NCI-H774 (cell line): ENCODE measurements at places on chromosomes 11 and 22.

DNA sequence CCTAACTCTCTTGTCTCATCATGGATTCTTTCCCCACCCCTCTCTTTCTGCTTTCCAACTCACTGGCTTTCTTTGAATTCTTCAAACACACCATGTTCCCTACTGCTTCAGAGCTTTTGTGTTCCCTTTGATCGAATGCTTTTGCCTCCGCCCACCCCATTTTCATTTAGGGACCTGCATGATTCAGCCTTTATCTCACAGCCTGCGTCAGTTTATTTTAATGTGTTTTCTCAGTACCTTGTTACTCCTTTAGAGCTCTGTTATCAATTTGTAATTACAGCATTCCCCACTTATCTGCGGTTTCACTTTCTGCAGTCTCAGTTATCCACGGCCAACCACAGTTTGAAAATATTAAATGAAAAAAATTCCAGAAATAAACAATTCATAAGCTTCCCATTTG, 451.3 kb downstream of the METTL15 start:
- no peak for DNase-seq

- no peak for DNase-seq
These were observed 98.7 kb downstream of the NAV2 start for GRCh38 chr11:19811380-19811779.

- DNase-seq, result no peak
These were observed 812.9 kb downstream of the JRKL start for GRCh38 chr11:97202613-97203292.

DNA sequence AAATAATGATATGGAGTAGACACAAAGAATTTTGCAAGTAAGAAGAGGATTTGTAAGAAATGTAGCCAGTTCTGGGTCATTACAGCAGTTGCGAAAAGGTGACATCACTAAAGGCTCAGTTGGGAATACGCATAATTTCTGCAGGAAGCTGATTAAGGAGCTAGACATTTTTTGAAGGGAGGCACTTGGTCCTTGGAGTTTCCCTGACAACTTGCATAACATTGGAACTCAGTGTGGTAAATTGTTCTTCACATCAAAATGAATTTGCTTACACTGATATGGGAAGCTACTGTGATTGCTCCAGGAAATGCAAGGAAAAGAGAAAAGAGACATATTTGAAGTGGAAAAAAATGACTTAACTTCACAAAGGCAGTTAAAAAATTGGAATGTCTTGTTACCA, 626.1 kb downstream of the NELL1 start:
- no peak for DNase-seq
